T-cell (primary cell): ENCODE measurements at places on chromosomes 2 and 18. TPM values are rescaled to one million over a fixed set of nuclear protein-coding genes. Genes with fewer than 3 reads are reported as not detected.

The COL6A3 gene
- 1.5 TPM for total RNA-seq

The CAVIN2 gene
- 0.40 TPM for total RNA-seq

The UGT1A8 gene
- not detected for total RNA-seq

The CD8B2 gene
- total RNA-seq: 2.2 TPM

The CCDC138 gene
- total RNA-seq: 6.6 TPM

The CPLX4 gene
- total RNA-seq: not detected

The CFAP65 gene
- not detected for total RNA-seq

The NPPC gene
- not detected for total RNA-seq

The PLEK gene
- total RNA-seq: 5.1 TPM

The CD226 gene
- 74.9 TPM for total RNA-seq

- H3K27me3 ChIP-seq: no peaks in the 10 kb centered on the region
- no peak overlapping the region for H3K27ac ChIP-seq
- no peak for DNase-seq
- no peaks in the 10 kb centered on the region for H3K4me1 ChIP-seq
- no peaks in the 10 kb centered on the region for H3K36me3 ChIP-seq
- H3K4me3 ChIP-seq: no peak overlapping the region
These were observed 167.9 kb downstream of the NCKAP5 start for GRCh38 chr2:133400411-133400810.

DNA sequence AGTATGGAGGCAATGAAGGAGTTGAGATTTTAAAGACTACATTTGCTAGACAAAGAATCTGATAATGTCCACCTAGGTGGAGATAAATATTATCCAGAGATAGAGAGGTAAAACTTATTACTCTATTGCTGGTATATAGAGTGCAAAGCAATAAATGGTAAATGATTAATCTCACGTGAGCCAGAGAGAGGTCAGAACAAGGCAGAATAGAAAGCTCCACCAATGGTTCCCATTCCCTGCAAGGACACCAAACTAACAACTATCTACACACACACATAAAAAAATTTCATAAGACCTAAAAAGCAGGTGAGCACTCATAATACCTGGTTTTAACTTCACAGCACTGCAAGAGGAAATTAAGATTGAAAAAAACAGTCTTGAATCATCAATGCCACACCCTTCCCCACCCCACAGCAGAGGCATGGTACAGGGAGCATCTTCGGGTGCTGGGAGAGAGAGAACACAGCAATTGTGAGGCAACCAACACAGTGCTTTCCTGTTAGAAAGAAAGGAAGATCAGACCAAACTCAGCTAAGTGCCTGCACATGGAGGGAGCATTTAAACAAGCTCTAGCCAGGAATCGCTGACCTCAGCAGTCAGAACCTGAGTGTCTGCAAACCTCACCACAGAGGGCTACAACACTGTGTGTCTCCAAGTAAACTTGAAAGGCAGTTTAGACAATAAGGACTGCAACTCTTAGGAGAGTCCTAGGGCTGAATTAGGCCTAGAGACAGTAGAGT, 1432.6 kb upstream of the TMEFF2 start:
- no peaks in the 10 kb centered on the region for H3K27me3 ChIP-seq
- H3K27ac ChIP-seq: no peak overlapping the region
- H3K36me3 ChIP-seq: no peaks in the 10 kb centered on the region
- DNase-seq: no peak

- H3K36me3 ChIP-seq: no peaks in the 10 kb centered on the region
- H3K27me3 ChIP-seq: no peaks in the 10 kb centered on the region
- H3K4me1 ChIP-seq: no peaks in the 10 kb centered on the region
These were observed 20.8 kb downstream of the PXDN start for GRCh38 chr2:1723397-1724042.

- H3K36me3 ChIP-seq: no peaks in the 10 kb centered on the region
- H3K4me1 ChIP-seq: peaks cover 34% of the 10 kb centered on the region
- H3K4me3 ChIP-seq: no peak overlapping the region
- peak overlapping the region; percentile 0 for H3K27ac ChIP-seq
- DNase-seq: no peak
These were observed 46.2 kb downstream of the EMILIN2 start for GRCh38 chr18:2893056-2893455.

DNA sequence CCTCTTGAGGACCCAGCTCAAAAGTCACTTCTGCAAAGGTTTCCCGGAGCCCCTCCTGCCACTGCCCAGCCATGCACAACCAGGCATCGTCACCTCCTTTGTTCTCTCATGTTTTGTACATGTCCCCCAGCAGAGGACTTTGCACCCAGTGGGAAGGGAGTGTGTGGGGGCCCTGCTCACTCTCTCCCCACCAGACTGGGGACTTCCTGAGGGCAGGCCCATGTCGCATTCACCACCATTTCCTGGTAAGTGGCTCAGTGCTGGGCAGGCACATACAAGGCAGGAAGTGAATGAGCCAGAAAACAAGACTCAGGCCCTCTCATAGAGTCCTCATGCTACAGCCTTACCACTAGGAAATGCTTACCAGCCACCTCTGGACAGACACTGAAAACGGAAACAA, 18.9 kb downstream of the MRPL35 start:
- no peak overlapping the region for H3K4me3 ChIP-seq
- DNase-seq: no peak
- no peaks in the 10 kb centered on the region for H3K36me3 ChIP-seq
- no peak overlapping the region for H3K27ac ChIP-seq
- no peaks in the 10 kb centered on the region for H3K4me1 ChIP-seq

- no peak overlapping the region for H3K4me3 ChIP-seq
- no peak overlapping the region for H3K27ac ChIP-seq
- no peaks in the 10 kb centered on the region for H3K36me3 ChIP-seq
These were observed 370.2 kb upstream of the LYPD1 start for GRCh38 chr2:133040170-133040569.

GRCh38 chr2:227612546-227613271, 1.9 kb downstream of the SCYGR3 start:
- no peak for DNase-seq
- no peaks in the 10 kb centered on the region for H3K36me3 ChIP-seq
- H3K27ac ChIP-seq: no peak overlapping the region
- H3K4me3 ChIP-seq: no peak overlapping the region
- H3K4me1 ChIP-seq: no peaks in the 10 kb centered on the region

DNA sequence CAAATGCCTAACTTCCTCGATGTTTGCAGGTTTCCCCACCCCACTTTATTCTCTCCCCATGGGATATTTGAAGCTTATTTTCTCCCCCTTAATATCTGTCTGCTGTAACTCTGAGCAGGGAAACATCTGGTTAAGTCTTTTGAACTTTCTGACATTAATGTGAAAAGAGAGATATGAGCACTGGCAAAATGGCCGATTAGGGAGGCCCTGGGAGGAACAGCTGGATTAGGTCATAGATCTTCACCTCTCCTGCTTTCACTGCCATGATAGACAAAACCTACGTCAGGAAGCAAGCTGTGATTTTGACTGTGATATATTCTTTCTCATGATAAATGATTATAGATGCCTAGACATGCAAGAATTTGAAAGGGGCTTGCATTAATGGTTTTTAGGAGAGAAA, 43.6 kb downstream of the LYPD6B start:
- H3K4me1 ChIP-seq: no peaks in the 10 kb centered on the region
- H3K27ac ChIP-seq: no peak overlapping the region
- no peaks in the 10 kb centered on the region for H3K27me3 ChIP-seq

GRCh38 chr2:16374671-16375070, 291.0 kb downstream of the CYRIA start:
- H3K27ac ChIP-seq: no peak overlapping the region
- no peak for DNase-seq
- H3K36me3 ChIP-seq: no peaks in the 10 kb centered on the region
- no peaks in the 10 kb centered on the region for H3K27me3 ChIP-seq
- no peak overlapping the region for H3K4me3 ChIP-seq

DNA sequence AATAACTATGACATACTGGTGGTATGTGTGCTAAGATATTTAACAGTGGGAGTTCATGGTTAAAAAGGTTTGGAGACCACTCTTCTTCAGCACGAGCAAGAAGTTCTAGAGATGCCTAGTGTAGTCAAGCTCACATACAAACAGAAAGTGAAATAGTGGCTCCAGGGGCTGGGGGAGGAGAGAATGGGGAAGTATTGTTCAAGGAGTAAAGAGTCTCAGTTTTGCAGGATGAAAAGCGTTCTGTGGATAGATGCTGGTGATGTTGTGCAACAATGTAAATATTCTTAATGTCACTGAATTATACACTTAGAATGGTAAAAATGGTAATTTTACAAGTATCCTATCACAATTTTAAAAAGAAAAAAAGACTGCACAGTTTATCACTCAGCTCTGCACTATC, 29.0 kb upstream of the EPAS1 start:
- DNase-seq: no peak
- H3K4me3 ChIP-seq: no peak overlapping the region
- peaks cover 4% of the 10 kb centered on the region for H3K4me1 ChIP-seq
- H3K27me3 ChIP-seq: peaks cover 3% of the 10 kb centered on the region

DNA sequence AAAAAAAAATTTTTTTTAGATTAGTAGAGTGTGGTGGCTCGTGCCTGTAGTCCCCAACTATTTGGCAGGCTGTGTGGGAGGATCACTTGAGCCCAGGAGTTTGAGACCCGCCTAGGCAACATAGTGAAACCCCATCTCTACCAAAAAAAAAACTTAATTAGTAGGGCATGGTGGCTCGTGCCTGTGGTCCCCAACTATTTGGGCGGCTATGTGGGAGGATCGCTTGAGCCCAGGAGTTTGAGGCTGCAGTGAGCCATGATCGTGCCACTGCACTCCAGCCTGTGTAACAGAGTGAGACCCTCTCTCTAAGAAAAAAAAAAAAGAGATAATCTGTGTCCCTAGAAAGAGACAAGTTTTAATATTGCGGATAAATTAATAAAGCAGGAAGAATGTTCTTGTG, 8.8 kb downstream of the GPR55 start:
- H3K4me3 ChIP-seq: no peak overlapping the region
- no peaks in the 10 kb centered on the region for H3K27me3 ChIP-seq
- peaks cover 7% of the 10 kb centered on the region for H3K4me1 ChIP-seq
- H3K27ac ChIP-seq: no peak overlapping the region

- H3K27ac ChIP-seq: no peak overlapping the region
- no peaks in the 10 kb centered on the region for H3K4me1 ChIP-seq
- peaks cover 11% of the 10 kb centered on the region for H3K27me3 ChIP-seq
- no peaks in the 10 kb centered on the region for H3K36me3 ChIP-seq
- H3K4me3 ChIP-seq: no peak overlapping the region
These were observed 1.3 kb downstream of the LIPG start for GRCh38 chr18:49563130-49563540.

- no peaks in the 10 kb centered on the region for H3K36me3 ChIP-seq
- H3K27ac ChIP-seq: no peak overlapping the region
- no peaks in the 10 kb centered on the region for H3K4me1 ChIP-seq
- H3K4me3 ChIP-seq: no peak overlapping the region
- DNase-seq: no peak
These were observed 156.7 kb downstream of the RNF152 start for GRCh38 chr18:61736133-61736532.

GRCh38 chr2:173136067-173136466, 60.4 kb downstream of the MAP3K20 start:
- no peak overlapping the region for H3K27ac ChIP-seq
- H3K27me3 ChIP-seq: no peaks in the 10 kb centered on the region

DNA sequence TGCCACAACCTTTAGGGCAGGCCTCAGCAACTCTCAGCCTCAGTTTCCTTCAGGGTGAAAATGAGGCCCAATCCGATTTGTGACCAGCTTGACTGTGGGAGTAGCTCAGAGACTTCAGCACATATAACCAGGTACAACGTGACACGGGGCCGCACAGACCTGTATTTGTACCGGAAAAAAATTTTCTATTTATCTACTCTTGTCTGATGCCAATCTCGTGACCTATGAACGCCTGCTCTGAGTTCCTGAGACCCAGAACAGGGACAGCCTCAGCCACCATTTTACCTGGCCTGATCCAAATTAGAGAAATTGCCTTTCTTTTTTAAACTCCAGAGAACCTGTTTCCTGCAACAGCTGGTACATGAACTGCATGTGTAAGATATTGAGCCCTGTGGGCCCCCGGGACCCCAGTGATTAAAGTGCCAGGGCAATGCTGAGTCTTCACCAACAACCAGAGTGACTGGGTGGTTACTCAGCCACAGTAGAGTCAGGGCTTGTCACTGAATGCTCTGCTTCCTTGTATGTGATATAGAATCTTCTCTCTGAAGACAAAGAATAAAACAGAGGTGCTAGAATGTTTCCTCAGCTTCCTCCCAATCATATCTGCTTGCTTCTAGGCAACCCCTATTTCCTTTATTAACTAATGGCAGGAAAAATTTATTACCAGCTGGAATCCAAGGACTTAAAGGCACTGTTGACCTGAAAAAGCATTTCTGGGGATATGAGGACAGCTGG, 47.8 kb upstream of the FZD7 start:
- H3K27ac ChIP-seq: no peak overlapping the region
- no peaks in the 10 kb centered on the region for H3K36me3 ChIP-seq
- no peak for DNase-seq
- H3K4me1 ChIP-seq: peaks cover 4% of the 10 kb centered on the region
- H3K4me3 ChIP-seq: no peak overlapping the region

- H3K36me3 ChIP-seq: no peaks in the 10 kb centered on the region
- DNase-seq: no peak
- peaks cover 2% of the 10 kb centered on the region for H3K4me1 ChIP-seq
- H3K27ac ChIP-seq: no peak overlapping the region
- no peak overlapping the region for H3K4me3 ChIP-seq
These were observed 221.6 kb upstream of the SP5 start for GRCh38 chr2:170493426-170494097.

- H3K4me3 ChIP-seq: no peak overlapping the region
- H3K4me1 ChIP-seq: no peaks in the 10 kb centered on the region
- no peaks in the 10 kb centered on the region for H3K36me3 ChIP-seq
- no peaks in the 10 kb centered on the region for H3K27me3 ChIP-seq
These were observed 324.1 kb upstream of the KCNJ3 start for GRCh38 chr2:154374416-154374815.

DNA sequence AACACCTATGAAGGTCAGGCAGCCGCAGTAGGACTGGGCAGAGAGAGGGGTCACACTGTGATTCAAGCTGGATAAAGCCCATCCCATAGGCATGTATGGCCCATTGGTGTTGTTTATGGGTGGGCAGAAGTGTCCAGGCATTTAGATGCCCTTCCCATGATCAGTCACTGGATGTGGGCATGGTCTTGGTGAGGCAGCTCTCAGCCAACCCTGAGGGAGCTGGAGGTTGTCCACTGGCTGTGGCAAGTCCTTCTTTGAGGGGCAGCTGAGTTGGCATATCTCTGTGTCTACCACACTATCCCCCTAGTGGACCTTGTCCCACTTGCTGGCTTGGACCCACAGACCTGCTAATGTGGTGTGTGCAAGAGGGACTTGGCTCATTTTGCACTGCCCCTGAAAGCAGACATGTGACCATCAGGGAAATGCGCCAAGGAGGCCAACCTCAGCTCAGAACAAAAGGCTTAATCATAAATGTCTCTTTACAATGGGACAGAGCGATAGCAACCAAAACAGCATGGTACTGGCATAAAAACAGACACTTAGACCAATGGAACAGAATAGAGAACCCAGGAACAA, 82.0 kb downstream of the TMEM17 start:
- H3K36me3 ChIP-seq: no peaks in the 10 kb centered on the region
- no peak for DNase-seq
- H3K27me3 ChIP-seq: no peaks in the 10 kb centered on the region
- no peak overlapping the region for H3K4me3 ChIP-seq
- no peak overlapping the region for H3K27ac ChIP-seq

DNA sequence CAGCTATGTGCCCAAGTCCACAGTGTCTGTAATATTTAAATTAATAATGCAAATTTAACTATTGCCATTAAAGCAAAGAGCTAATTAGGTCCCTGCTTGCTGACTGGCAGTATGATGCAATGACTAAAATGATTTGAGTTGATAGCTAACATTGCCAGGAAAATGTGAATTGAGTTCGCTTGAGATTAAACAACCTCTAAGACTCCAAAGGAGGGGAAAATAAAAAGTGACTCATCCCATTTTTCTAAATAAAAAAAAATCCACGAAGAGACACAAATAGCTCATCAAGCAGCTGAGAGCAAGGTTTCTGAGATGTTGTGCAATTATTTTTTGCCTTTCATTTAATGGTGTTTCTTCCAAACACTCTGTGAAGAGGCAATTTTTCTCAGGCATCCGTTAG, 413.0 kb downstream of the MTX2 start:
- H3K27ac ChIP-seq: no peak overlapping the region
- H3K4me3 ChIP-seq: no peak overlapping the region
- DNase-seq: no peak
